ENCODE measurements at places on chromosomes 6 and 20.
A peak's percentile ranks its signal among the peaks of the same experiment; 100 is the strongest.

DNA sequence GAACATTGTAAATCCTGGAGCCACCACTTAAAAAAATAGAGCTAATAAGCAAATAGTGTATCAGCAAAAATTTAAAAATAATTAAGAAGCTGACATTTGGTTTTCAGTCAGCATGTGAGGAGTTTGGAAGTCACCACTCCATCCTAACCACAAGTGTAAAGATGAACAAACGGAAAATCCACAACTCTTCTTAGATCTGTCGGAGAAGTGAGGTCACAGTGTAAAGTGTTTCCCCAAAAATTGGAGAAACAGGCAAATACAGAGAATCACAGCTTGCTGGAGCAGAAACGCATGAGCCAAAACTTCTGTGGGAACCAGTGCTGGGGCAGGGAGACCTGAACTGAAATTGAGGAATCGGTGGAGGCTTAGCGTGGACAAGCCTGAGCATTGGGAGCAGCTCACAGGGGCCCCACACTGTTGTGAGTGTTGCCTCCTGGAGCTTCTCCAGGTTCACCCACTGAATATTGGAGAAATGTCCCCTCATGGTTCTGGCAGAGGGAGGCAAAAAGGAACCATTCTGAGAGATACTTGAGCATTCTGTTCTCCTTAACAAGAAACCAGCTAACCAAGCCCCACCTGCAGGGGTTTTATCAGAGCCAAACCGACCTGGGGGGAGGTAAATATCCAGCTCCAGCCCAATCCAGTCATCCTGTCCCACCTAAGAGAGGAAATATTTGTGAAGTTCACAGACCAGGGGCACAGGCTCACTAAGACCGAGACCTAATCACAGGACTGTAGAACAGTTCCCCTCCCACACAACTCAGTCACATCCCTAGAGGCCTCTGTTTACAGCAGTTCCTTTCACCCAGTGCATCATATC is 192.0 kb downstream of the ERMARD start:
- DNase-seq: no peak
- H3K4me1 ChIP-seq: no peaks in the 10 kb centered on the region
- no peak overlapping the region for H3K4me3 ChIP-seq
- H3K36me3 ChIP-seq: no peaks in the 10 kb centered on the region
- H3K27me3 ChIP-seq: no peaks in the 10 kb centered on the region

DNA sequence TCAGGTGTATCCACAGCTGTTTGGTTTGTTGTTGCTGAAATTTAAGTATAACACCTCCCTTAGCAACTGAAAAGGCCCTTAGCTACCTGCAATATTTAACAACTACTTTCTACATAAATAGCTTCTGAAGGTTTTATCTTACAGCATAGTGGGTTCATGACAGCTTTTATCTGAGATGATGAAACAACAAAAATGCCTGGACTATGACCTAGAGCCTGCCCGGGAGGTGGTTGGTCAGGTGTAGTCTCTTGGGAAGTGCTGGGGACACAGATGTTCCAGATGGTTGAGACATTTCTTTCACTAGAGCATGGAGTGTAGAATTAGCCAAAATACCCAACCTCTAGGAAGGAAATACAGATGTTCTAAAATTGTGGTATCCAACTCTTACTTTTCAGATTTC is 705.4 kb downstream of the MAFB start:
- H3K4me3 ChIP-seq: no peak overlapping the region
- H3K36me3 ChIP-seq: no peaks in the 10 kb centered on the region
- no peaks in the 10 kb centered on the region for H3K4me1 ChIP-seq
- DNase-seq: no peak
- H3K27ac ChIP-seq: no peak overlapping the region

DNA sequence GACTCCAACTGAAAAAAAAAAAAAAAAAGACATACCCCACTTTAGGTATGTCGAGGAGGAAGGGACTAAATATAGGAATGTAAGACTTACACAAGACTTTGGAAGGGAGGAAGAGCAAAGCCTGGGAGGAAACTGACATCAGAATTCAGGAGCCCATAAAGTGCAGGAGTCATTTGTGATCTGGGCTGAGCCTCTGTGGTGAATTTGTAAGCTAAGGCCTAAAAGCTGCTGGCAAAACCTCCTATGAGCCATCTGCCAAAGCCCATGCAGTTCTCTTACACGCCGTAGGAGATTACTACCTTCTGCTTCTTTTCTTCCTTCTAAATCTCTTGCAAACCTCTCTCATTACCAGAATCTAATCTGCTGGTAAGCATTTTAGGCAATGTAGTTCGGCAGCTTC is 52.0 kb upstream of the THEMIS start:
- peaks cover 25% of the 10 kb centered on the region for H3K4me1 ChIP-seq
- H3K36me3 ChIP-seq: no peaks in the 10 kb centered on the region
- H3K4me3 ChIP-seq: no peak overlapping the region
- no peak overlapping the region for H3K27ac ChIP-seq
- no peak for DNase-seq

DNA sequence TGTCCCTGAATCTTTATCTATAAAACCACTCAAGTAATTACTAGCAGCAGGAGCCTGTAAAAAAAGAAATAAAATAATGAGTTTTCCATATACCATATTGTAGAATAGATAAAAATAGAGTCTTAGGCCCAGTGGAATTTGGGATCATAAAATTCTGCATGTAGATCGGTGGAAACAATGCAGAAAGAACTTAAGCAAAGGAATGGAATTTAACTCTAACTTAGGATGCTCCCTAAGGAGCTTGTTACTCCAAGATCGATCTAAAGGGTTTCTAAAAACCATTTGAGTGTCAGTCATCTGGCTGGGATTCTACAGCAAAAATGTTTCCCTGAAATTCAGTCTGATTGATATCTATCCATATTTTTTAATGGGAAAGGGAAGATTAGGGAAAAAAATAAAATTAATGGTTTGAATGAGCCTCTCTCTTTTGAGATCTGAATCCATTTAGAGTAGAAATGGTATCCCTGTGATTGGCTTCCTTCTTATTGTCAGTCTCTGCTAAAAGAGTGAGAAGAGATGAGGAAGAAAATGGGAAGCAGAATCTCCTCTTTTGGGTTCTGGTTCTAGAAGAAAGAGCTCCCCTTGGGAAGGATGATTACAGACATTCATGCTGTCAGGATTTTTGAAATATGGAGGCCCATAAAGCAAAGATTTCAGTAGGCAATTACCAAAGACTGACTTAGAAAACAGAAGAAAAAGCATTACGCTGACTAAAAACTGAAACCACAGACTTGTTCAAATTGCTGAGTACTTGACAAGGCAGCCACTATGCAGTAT is 564.3 kb upstream of the MARCKS start:
- H3K4me3 ChIP-seq: no peak overlapping the region
- no peaks in the 10 kb centered on the region for H3K27me3 ChIP-seq
- DNase-seq: no peak
- no peaks in the 10 kb centered on the region for H3K36me3 ChIP-seq
- no peak overlapping the region for H3K27ac ChIP-seq

DNA sequence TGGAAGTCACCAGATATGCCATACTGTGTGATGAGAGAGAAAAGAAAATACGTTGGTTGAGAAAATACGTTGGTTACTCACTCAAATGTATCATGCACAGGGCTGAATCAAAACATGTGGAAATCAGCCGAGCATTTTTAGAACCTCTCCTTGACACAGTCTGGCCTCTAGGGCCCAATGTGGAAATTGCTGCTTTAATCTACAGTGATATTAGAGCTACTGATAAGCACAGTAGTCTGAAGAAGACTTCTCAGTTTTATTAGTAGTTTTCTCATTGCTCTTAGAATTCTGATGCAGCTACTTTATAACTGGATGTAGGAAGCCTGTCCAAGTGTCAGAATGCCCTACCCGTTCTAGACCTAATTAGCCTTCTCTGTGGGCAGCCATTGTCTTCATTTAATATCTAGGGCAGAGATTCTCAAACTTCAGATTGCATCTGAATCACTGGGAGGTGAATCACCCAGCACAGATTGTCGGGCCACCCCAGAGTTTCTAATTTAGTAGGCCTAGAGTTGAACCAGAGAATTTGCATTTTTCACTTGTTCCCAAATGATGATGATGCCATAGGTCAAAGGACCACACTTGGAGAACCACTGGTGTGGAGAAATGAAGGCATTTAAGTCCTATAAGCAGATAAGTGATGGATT is 229.1 kb downstream of the PLCB1 start:
- DNase-seq: no peak
- no peak overlapping the region for H3K27ac ChIP-seq
- H3K27me3 ChIP-seq: no peaks in the 10 kb centered on the region

DNA sequence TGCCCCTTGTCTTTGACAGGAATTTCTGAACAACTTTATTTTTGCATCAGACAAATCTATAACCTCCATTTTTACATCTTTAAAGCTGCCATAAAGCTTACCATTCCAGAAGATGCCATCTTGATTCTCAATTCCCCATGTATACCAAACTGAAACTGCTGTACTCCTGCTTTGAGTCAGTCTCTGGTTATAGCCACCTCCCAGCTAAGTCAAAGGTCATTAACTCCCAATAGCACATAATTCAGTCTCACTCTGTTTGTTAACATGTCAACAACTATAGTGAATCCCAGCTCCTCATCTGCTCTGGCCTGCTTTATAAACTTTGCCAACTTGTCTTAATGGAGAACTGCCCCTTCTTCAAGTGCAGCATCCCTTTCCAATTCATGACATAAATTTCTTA is 343.6 kb downstream of the FRK start:
- no peak overlapping the region for H3K4me3 ChIP-seq
- DNase-seq: no peak
- no peaks in the 10 kb centered on the region for H3K36me3 ChIP-seq
- H3K4me1 ChIP-seq: no peaks in the 10 kb centered on the region

GRCh38 chr20:34585019-34585418 is 26.5 kb downstream of the MAP1LC3A start:
- peaks cover 2% of the 10 kb centered on the region for H3K4me1 ChIP-seq
- peaks cover 29% of the 10 kb centered on the region for H3K36me3 ChIP-seq
- no peaks in the 10 kb centered on the region for H3K27me3 ChIP-seq
- DNase-seq: no peak

GRCh38 chr6:170080169-170080827 is 210.6 kb downstream of the DLL1 start:
- DNase-seq: no peak
- no peak overlapping the region for H3K4me3 ChIP-seq
- H3K27ac ChIP-seq: no peak overlapping the region
- H3K4me1 ChIP-seq: peaks cover 3% of the 10 kb centered on the region

- no peak for DNase-seq
- H3K36me3 ChIP-seq: no peaks in the 10 kb centered on the region
- no peak overlapping the region for H3K4me3 ChIP-seq
- H3K4me1 ChIP-seq: peaks cover 15% of the 10 kb centered on the region
These were observed 18.3 kb downstream of the ARHGAP18 start for GRCh38 chr6:129691709-129692108.

GRCh38 chr20:17934141-17934862 is 34.3 kb downstream of the SNX5 start:
- H3K36me3 ChIP-seq: no peaks in the 10 kb centered on the region
- no peak overlapping the region for H3K4me3 ChIP-seq
- no peaks in the 10 kb centered on the region for H3K27me3 ChIP-seq
- H3K27ac ChIP-seq: no peak overlapping the region
- DNase-seq: no peak
- peaks cover 8% of the 10 kb centered on the region for H3K4me1 ChIP-seq

DNA sequence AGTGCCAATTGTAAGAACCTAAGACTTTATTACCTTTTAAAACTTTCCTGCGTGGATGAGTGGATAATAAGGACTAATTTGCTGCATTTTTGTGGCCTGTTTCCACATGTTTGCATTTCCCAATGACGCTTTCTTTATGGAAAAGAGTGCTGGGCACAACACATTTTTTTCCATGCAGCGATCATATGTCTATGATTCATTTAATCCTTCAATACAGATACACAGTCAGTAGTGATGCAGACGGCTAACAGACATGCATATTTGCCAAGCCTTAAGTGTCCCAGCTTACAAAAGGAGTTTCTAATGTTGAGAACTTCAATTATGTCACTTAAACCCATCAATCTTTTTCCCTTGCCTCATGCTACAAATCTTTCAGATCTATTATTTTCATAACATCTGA is 239.8 kb upstream of the PREP start:
- peaks cover 34% of the 10 kb centered on the region for H3K4me1 ChIP-seq
- DNase-seq: no peak
- H3K36me3 ChIP-seq: no peaks in the 10 kb centered on the region
- H3K4me3 ChIP-seq: no peak overlapping the region
- no peak overlapping the region for H3K27ac ChIP-seq

DNA sequence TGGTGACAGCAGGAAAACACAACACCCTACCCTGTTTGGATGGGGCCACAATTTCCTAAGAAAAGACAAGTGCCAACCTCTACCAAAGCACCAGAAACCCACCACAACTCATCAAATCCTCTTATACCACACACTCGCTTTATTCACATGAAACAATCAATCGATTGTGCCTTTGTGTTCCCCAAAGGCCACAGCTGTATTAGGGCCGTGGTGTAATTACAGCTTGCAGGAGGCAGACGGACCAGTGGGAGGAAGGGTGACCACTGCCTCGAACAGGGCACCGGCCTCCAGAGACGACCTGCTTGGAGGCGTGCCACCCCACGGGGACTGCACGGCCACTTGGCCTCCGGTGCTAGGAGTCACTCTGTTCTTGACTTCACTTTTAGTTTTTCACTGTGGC is 264.1 kb downstream of the FOXC1 start:
- no peak overlapping the region for H3K4me3 ChIP-seq
- no peak overlapping the region for H3K27ac ChIP-seq
- no peaks in the 10 kb centered on the region for H3K36me3 ChIP-seq
- no peak for DNase-seq
- no peaks in the 10 kb centered on the region for H3K27me3 ChIP-seq

DNA sequence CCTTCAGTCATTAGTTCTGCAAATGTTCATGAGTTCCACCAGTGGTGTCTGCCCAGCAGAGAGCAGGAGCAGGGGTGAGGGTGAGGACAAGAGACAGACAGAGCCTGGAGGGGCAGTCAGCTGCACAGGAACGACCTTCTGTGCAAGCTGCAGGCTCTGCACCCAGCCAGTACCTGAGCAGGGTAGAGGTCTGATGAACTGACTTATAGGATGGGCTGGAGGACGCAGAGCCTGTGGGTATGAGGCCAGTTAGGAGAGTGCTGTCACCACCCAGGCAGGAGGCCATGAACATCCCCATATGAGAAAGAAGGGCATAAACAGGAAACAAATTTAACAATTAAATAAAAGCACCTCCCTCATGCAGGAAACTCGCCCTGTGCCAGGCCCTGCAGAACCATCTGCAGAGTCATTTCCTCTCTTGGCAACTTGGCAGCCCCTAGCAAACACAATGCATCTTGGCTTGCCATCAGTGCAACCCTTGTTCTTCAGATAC is 17.9 kb downstream of the C6orf15 start:
- H3K27ac ChIP-seq: peak overlapping the region; percentile 81
- no peaks in the 10 kb centered on the region for H3K27me3 ChIP-seq
- peaks cover 41% of the 10 kb centered on the region for H3K4me1 ChIP-seq
